ENCODE measurements at places on chromosomes 3 and 15. TPM values are rescaled to one million over a fixed set of nuclear protein-coding genes. Genes with fewer than 3 reads are reported as not detected.

The ALDH1L1 gene
- total RNA-seq, result not detected

The PLSCR2 gene
- not detected for total RNA-seq

The TEX55 gene
- not detected for total RNA-seq

The TMC3 gene
- total RNA-seq, result not detected

DNA sequence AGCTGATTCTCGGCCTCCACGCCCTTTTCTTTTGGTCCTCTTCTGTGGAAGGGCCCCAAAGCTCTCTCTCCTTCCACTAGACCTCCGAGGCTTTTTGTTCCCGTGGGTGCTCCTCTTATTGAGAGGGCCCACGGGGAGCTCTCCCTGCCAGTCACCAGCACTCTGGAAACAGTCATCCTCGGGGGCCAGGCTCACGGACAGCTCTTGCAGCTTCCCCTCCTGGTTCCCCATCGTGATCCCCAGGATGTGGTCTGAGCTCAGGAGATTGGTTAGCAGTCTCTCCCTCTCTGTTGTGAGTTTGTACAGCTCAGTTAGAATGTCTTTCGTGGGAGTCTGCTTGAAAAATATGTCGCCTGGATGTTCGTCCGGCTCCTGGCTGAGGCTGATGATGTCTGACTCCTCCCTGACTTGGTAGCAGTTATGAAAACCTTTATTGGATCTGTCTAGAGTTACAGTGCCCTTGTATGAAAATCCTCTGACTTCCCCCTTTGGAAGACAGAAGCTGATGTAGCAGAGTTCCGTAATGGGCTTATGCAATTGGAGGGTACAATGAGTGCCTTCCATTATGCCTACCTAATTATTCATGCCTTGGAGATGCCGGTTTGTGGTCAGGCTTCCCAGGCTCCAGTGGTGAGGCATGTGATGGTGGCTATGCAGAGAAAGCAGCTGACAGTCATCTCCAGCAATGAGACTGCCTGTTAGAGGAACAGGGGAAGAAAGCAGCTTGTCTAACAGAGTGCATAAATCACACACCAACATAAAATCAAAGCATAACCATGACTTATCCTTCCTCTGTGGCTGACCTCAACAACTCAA lies 40.0 kb downstream of the FMN1 start:
- no peak overlapping the region for H3K27ac ChIP-seq
- H3K36me3 ChIP-seq, result no peaks in the 10 kb centered on the region
- H3K27me3 ChIP-seq, result peaks cover 11% of the 10 kb centered on the region
- H3K4me1 ChIP-seq, result peaks cover 2% of the 10 kb centered on the region

- peaks cover 1% of the 10 kb centered on the region for H3K27me3 ChIP-seq
- DNase-seq, result peak; percentile 81
- H3K4me3 ChIP-seq, result peak overlapping the region; percentile 65
- peaks cover 5% of the 10 kb centered on the region for H3K4me1 ChIP-seq
- peaks cover 4% of the 10 kb centered on the region for H3K36me3 ChIP-seq
Observed at GRCh38 chr3:46845860-46846623, 17.2 kb downstream of the MYL3 start.

- H3K4me1 ChIP-seq, result no peaks in the 10 kb centered on the region
- DNase-seq, result no peak
- H3K36me3 ChIP-seq, result no peaks in the 10 kb centered on the region
Observed at GRCh38 chr15:49810720-49811119, 189.9 kb downstream of the DTWD1 start.

DNA sequence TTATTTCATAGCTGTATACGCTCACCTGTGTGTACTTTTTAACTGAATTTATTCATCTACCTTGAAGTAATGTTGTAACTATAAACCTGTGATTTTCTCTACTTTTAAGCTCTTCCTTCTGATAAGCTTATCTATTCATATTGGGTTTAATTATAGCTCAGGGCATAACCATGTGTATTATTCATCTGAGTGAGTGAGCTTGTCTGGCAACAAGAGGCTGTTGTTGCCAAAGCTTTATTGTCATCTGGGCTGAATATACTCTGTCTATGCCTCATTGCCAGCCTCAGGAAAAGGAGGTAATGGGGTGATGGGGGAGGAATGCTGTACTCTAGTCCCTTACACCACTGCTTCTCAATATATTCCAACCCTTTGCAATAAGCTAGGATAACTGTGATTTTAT lies 292.4 kb downstream of the UBE2E2 start:
- H3K4me3 ChIP-seq, result no peak overlapping the region
- no peaks in the 10 kb centered on the region for H3K36me3 ChIP-seq
- no peak for DNase-seq

DNA sequence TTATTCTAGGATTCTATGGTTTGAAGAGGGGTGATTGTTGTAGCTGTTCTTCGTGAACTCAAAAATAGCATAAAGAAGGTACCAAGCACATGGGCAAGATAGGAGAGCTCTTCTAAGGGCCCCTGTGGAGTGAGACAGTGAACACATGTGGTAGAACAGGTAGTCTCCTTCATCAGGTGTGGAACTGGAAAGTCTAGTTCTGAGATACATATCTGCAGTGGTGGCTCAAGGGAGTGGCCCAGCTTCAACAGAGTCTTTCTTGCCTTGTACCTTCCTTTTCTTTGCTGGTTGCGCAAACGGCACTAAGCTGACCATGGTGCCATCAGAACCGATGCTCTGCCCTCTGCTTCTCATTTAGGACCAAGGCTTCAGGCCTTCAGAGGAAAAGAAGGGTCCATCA lies 65.2 kb downstream of the CERS3 start:
- DNase-seq, result no peak
- H3K4me1 ChIP-seq, result peaks cover 16% of the 10 kb centered on the region
- H3K36me3 ChIP-seq, result no peaks in the 10 kb centered on the region
- no peak overlapping the region for H3K4me3 ChIP-seq
- H3K27ac ChIP-seq, result no peak overlapping the region

DNA sequence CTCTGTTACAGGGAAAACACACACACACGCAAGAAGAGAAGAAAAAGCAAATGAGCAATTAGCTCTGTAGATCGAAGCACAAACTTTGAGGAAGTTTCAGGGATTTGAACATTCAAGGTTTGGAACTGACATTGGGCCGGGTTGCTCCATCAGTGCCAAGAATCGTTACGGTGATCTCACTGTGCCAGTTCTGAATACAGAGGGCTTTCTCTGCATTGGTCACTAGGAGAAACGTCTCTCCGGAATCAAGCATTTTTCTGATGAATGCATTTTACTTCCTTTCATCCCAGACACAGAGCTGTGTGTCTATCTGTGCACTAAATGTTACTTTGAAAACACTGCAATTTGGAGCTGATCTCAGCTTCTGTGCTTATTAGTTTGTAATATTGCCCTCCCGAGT lies 11.2 kb downstream of the HRH1 start:
- no peak overlapping the region for H3K4me3 ChIP-seq
- H3K36me3 ChIP-seq, result no peaks in the 10 kb centered on the region
- no peak for DNase-seq
- H3K27ac ChIP-seq, result no peak overlapping the region
- H3K27me3 ChIP-seq, result peaks cover 14% of the 10 kb centered on the region

Data from activated CD4-positive, alpha-beta memory T cell treated with anti-CD3 and anti-CD28 coated beads for 36 hours (primary cell).